ENCODE measurements at places on chromosomes 16 and 17.

DNA sequence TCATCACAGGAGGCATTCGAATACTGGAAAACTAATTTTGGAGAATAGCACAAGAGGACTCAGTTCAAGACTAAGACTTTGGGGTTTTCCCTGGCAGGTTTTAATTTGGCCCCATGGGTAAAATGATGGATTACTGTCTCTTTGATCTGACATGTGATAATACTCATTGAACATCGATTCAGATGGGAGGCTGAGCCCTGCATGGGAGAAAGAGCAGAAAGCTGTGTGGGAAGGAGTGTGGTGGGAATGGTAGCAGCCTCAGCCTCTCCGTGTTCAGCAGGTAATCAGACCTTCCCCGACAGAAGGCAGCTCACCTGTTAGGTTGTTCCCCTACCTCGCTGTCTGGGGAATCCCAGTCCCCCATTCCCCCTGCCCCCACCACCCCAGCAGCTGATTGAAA is 124.7 kb upstream of the TNRC6C start:
- no peak for DNase-seq

DNA sequence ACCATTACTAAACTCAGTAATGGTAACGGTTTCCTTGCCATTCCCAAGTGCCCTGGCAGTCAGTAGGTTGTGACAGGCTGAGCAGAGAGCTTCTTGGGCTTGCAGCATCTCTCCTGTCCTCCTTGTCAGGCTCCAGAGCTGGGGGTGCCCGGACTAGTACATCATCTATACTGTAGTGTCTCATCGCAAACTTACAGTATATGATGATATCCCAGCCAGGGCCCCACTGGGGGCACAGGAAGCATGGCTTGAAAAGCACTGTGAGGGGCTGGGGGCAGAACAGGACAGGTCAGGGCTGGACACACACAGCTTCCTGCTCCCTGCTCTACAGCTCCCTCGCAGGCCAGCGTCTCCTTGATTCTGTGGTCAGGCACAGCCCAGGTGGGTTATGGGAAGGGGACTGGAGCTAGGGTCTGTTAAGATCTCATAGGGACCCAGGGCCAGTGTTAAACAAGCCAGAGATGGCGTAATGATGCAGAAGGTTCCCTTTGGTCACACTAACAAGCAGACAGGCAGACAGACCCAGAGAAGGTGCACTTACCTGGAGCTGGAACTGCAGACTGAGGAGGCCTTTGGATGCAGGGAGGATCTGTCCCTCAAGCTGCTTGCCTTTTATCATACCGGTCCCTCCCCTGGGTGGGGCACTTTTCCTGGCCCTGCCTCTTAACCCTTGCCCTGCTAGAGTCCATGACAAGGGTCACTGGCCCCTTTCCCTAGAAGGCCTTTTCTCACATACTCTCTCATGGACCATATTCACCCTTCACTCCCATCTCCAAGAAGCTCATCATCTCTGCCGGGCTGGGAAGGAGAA is 6.8 kb downstream of the ERAL1 start:
- no peak for DNase-seq

GRCh38 chr17:7266784-7267183 is 4.5 kb upstream of the CLDN7 start:
- no peak for DNase-seq

GRCh38 chr16:88019821-88020515 is 68.7 kb downstream of the BANP start:
- no peak for DNase-seq

DNA sequence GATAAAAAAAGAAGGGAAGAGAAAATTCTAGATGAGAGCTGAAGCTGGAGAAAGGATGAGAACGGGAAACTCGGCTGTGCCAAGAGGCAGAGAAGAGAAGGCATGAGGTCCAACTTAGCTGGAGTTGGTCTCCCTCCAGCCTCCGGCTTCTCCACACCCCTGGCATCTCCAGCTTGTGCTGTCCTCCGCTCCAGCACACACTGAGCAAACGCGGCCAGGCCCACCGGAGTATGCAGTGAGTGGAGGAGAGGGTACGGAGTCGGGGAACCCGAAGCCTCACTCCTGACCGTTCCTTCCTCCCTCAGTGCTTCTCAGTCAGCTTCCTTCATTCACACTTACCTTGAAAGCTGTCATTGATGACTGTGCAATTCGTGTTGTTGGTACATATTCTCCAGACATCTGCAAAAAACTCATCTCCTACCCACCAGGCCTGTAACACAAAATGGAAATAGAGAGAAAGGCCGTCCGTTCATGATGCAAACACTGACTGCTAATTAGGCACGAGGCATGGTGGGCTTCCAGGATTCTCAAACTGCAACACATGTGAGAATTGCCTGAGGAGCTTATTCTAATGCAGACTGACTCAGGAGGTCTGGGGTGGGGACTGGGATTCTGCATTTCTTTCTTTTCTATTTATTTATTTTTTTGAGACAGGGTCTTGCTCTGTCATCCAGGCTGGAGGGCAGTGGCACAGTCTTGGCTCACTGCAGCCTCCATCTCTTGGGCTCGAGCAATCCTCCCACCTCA is 37.0 kb downstream of the EMP2 start:
- DNase-seq, result no peak

DNA sequence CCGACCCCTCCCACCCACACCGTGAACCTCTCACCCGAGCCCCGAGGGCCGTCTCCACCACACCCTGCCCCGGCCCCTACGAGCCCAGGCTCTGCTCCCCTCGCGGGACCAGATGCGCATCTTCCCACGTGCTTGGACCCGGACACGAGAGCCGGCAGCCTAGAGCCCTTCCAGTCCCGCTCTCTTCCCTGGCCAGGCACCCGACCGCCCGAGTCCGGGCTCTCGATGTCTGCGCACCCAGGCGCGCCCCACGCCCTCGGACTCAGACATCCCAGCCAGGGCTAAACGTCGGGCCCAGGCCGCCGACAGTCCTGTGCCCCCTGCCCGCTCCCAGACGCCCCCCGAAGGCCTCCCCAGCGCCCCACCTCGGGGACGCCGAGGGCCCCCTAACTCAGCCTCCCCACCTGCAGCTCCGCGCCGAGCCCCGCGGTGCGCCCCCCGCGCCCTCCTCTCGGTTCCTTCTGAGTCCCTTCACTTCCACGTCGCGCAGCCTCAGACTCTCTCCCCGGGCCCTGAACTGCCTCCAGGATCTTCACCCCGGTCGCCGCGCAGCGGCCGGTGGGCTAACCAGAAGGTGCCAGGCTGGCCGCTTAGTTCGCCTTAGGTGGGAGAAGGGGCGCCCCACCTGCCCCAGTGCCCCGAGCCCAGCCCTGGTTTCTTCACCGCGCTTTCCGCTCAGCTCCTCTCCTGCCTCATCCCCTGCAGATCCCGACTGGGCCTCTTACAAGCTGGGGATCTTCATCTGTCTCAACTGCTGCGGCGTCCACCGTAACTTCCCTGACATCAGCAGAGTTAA is 688 bp downstream of the ADAP2 start:
- no peak for DNase-seq

DNA sequence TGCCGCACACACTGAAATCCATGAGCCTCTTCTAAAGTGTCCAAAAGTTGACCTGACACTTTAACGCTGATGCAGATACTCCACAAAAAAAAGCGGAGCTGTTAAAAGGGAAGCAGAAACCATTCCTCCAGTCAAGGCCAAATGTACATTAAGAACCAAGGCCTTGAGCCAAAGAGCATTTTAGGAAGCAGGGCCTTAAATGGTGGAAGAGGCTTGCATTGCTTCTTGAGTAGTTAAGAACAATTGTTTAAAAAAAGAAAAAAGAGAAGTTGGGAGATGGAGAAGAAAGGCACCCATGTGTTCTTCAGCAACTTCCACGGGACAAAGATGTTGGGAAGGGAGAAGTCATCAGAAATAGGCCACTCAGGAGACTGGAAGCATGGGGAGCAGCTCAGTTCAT is 6.3 kb downstream of the ZFHX3 start:
- no peak for DNase-seq

DNA sequence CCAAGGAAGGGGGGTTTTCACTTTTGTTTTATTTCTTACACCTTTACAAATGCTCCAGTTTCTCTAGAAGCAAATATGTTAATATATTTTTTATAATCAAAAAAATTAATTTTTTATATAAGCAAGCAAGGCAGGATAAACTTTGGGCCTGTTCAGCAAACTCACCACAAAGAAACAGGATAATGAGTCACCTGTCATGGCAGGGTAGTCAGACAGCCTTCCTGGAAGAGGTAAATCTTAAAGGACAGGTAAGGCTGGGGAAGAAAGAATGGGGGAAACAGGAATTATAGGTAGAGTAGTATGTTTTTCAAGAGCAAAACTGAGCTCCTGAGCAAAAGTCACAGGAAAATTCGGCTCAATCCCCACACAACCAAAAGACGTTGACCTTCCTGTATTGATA is 186.3 kb upstream of the SOX9 start:
- DNase-seq, result no peak

DNA sequence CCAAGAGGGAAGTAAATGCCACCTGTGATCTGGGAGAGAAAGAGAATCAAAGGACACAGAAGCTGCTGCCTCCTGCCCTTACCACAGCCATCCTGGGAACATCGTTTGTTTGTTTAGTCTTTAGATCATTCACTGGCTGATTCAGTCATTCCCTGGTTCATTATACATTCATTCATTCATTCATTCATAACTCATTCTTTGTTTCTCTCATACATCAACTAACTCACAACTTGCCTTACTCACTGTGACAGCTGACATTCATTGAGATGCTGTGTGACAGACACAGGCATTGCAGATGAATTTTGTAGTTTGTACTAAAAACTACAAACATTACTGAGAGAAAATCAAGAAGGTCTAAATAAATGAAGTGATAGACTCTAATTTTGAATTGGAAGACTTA is 291.0 kb upstream of the TNRC6C start:
- DNase-seq, result no peak

- no peak for DNase-seq
These were observed 20.9 kb upstream of the VWA3A start for GRCh38 chr16:22071331-22071910.

DNA sequence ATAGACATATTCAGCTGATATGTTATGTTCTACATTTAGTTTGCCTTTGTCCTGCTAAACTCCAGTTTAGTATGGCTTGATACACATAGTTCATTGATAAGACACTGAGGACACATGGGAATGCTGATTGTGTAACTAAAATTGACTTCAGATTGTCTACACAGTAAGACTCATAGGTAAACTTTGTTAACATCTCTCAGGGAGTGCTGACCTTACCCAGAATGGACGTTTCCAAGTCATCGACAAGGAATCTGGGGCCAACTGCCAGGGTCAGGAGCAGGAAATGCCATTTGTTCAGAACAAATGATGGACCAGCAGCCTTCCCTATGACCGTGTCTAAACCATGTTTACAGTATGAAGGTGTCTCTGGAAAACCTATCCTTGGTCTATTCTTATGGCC is 58.7 kb downstream of the DYNLRB2 start:
- peak; percentile 16 for DNase-seq

GRCh38 chr17:40341808-40342503 is 22.6 kb downstream of the GJD3 start:
- DNase-seq, result no peak

- no peak for DNase-seq
These were observed 193.7 kb upstream of the CHMP6 start for GRCh38 chr17:80797741-80798594.

DNA sequence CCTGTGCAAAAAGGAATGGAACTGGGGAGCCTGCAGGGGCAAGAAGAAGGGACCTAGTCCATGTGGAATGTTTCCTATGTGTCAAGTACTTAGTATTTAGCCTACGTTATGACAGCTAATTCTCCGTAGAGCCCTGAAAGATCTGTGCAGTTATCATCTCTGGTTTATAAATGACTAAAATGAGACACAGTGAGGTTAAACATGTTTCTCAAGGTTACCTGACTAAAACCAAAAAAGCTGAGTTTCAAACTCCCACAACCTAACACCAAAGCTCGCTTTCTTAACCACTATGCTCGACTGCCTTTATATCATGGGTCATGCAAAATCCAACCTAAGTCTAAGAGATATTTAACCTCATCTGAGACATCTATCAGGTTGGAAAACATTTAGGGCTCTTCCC is 53.3 kb upstream of the CCL2 start:
- DNase-seq, result no peak

GRCh38 chr17:81865733-81866439 is 5.3 kb downstream of the ARHGDIA start:
- no peak for DNase-seq

DNA sequence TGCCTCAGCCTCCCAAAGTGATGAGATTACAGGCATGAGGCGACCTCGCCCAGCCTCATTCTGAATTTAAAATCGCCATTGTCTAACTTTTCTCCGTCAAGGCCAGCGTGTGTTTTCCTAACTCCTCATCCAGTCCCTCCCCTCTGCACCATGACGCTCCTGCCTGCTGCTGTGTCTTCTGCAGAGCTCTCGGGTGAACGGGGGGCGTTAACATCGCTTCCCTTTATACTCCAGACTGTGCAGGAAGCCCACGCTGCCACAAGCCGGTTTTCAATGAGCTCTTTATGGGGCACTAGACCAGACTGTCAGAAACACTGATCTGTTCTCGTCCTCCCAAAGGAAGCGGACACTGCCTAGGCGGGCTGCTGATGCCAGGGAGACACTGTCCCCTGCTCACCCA is 13.2 kb downstream of the AANAT start:
- no peak for DNase-seq

- no peak for DNase-seq
These were observed 61.0 kb downstream of the TNRC6C start for GRCh38 chr17:78019367-78019975.

DNA sequence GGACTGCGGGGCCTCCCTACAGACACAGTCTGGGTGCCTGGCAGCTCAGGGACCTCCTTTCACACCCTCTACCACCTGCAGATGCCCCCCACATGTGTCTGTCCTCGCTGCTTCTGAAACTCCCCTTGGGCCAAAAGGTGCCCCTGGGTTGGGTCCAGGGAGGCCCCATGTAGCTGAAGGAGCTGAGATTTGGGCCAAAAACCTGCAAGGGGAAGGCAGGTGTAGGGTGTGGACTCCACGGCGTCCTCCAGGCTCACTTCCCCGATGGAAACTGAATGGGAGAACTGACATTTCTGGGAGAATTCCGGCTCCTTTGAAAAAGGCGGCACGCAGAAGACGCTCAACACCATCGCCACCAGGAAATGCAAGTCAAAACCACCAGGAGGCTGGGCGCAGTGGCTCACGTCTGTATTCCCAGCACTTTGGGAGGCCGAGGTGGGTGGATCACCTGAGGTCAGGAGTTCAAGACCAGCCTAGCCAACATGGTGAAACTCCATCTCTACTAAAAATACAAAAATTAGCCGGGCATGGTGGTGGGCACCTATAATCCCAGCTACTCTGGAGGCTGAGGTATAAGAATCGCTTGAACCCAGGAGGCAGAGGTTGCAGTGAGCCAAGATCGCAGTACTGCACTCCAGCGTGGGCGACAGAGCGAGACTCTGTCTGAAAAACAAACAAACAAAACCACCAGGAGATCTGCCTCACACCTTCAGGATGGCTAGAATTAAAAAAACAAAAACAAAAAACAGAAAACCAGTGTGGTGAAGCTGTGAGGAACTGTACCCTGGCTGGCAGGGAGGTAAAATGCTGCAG is 13.2 kb upstream of the BAIAP2 start:
- no peak for DNase-seq

GRCh38 chr17:34386697-34387550 is 23.9 kb upstream of the CCL1 start:
- no peak for DNase-seq

Measured in BJ (cell line).